ENCODE measurements at places on chromosomes 4 and X. TPM values are rescaled to one million over a fixed set of nuclear protein-coding genes. Genes with fewer than 3 reads are reported as not detected.

The KCTD8 gene
- not detected for total RNA-seq

The PAQR3 gene
- 12.8 TPM for total RNA-seq

GRCh38 chrX:2609431-2610238, 81.5 kb upstream of the CD99 start:
- DNase-seq = no peak

GRCh38 chr4:152245680-152246079, 290.2 kb downstream of the FBXW7 start:
- DNase-seq = no peak

- no peak for DNase-seq
Observed at GRCh38 chrX:65990702-65991101, 49.2 kb downstream of the VSIG4 start.

DNA sequence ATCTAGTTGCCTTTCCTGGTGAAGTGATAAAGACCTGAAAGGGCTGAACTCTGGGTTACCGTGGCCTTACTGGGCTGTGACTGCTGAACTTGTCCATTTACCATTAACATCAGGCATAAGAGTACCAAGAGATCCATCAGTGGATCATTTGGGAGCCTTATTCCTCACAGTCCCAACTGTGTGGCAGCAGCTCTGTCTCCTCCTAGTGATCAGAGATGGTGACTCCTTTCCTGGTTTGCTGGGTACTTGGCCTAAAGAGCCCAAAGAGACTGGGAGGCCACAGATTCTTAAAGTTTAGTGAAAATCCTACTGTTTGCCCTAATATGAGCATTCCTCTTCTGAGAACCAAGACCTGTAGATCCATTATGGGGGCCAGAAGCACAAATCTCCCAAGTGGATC, 56.3 kb upstream of the ATP6AP2 start:
- no peak for DNase-seq

DNA sequence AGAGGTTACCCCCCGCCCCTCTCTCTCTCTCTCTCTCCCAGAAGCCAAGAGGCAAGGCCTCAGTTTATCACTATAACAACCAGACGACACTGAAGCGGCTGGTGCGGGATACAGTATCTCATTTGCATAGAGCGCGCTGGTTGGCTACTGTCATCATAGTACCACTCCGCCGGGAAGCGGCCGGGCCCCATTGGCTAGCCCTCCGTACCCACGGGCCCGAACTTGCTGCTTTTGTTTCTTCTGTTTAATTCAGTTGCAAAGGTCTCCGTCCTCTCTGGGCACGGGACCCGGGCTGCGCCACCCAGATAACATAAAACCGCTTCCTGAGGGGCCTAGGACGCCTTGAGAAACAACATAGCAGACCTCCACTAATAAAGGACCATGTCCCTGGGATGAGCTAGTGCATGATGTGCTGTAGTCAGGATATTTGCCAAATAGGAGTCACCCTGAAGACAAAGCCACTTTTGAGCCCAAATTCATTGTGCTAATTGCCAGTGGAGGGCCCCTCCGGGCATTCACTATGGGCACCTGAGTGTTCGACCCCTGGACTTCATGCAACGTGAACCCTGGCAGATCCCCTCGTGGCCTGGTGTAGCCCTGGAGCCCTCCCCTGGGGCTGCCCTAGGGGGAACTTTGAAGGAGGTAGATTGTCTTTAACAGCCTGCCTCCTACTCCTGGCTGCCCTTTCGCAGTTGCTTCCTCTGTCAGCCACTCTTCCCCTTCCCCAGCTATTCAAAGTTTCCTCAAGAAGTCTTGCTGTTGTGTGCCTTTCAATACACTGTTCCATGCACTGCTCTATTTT, at the start of gene PCYT1B:
TSS of gene PCYT1B (minus strand) at position 91 of the 802 bp plus-strand sequence. CDS start 242 bp downstream, outside the sequence.
- peak; percentile 32 for DNase-seq

DNA sequence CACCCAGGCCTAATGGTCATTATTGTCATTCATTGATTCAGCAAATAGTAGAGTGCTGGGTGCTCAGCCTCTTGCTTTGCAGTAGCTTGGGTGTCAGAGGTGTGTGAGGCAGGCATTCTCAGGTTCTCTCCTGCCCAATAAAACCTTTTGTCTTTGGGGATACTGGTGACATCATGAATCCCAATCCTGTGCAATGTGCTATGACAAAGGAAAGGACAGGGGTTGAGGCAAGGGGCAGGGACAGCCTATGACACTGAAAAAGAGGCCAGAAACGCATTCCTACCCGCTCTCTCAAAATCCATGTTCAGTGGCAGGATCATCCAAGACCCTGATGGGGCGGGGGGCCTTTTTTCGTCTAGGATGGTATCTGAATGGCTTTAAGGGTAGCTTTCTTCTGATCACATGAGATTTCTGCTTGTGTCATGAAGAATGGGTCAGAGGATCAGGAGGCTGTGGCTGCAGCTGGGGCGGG, 1.5 kb upstream of the FAM193A start:
- peak; percentile 6 for DNase-seq

GRCh38 chr4:78748381-78748780, 27.8 kb upstream of the BMP2K start:
- no peak for DNase-seq

- no peak for DNase-seq
Observed at GRCh38 chr4:101794806-101795205, 4.3 kb downstream of the BANK1 start.
